Esophagus squamous epithelium (tissue), 5 donors: ENCODE measurements at places on chromosomes 11 and 22. TPM values are rescaled to one million over a fixed set of nuclear protein-coding genes. Genes with fewer than 3 reads are reported as not detected.

DNA sequence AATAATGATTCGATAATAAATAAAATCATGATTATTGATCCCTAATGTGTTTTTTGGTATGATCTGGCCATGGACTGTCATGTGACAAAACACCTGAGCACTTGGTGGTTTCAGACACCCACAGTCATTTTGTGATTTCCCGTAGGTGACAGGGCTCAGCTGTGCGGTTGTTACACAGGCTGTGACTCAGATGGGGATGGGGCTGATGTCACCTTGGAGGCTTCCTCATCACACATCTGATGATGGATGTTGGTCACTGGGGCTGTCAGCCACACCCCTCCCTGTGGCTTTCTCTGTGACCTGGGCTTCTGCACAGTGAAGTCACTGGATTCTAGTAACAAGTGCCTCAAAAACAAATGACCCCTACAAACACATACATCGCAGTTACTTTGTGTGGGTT is 995.1 kb downstream of the BRD1 start:
- no peak for DNase-seq

GRCh38 chr11:74546752-74547151 is 45.6 kb upstream of the POLD3 start:
- no peak for DNase-seq

DNA sequence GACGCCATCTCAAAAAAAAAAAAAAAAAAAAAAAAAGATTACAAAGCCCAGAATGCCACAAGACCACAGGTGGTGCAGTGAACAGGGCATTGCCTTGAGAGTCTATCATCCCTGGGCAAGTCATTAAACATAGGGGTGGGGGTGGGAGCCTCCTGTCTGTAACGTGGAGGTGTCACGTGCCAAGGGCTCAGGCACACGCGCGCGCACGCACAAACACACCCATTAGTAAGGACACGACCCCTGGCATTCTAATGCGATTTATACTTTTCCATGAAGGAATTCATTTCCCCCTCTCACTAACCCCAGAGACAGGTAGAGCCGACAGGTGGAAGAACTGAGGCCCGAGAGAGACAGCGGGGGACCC is 5.8 kb upstream of the GCAT start:
- DNase-seq = no peak

The NRIP3 gene
- 1.3 TPM for total RNA-seq

DNA sequence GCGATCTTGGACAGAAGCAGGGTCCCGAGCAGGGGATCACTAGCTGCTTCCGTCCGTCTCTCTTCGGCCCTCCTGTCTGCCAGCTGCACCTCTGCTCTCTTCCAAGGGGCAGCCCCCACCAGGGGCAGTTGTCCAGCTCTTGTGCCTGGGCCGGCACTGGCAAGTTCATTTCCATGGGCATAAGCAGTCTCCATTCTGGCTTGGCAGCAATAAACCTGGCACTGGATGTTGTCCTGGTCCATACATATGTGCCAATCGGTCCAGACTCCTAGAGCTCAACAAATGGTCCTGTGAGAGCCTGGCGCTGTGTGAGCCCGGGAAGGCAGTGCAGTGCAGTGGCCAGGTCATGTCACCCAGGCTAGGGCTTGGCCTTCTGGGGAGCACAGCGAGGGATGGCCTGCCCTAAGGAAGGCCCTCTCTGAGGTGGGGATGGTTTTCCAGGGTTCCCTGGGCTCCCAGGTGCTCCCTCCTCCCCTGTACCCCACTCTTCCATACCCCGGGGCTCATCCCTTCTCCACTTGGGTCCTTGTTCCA is 60.4 kb downstream of the RPS6KA4 start:
- no peak for DNase-seq

DNA sequence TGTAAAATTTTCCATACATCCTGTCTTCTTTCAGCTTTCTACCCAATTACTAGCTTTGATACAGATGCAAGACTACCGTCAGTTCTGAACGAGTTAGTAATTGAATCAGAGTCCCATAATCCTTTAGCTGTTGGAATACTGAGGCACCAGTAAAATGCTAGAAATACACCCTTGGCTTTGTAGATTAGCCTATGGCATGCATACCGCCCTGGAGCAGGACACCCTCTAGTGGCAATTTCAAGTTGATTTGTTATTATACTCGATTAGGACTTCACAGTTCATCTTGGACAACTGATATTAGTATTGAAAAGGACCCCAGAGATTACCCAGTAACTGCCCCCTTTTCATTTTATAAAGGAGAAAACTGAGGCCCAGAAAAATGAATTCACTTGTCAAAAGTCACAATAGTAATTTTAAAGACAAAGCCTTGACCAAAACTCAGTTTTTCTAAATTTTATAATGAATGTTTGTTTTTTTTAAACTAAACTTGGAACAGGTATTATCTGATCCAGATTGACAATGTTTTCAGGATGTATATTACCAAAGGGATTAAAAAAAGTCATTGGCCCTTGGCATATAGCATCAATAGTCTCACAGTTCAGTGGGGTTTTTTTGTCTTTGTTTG is 72.6 kb downstream of the HIPK3 start:
- no peak for DNase-seq

DNA sequence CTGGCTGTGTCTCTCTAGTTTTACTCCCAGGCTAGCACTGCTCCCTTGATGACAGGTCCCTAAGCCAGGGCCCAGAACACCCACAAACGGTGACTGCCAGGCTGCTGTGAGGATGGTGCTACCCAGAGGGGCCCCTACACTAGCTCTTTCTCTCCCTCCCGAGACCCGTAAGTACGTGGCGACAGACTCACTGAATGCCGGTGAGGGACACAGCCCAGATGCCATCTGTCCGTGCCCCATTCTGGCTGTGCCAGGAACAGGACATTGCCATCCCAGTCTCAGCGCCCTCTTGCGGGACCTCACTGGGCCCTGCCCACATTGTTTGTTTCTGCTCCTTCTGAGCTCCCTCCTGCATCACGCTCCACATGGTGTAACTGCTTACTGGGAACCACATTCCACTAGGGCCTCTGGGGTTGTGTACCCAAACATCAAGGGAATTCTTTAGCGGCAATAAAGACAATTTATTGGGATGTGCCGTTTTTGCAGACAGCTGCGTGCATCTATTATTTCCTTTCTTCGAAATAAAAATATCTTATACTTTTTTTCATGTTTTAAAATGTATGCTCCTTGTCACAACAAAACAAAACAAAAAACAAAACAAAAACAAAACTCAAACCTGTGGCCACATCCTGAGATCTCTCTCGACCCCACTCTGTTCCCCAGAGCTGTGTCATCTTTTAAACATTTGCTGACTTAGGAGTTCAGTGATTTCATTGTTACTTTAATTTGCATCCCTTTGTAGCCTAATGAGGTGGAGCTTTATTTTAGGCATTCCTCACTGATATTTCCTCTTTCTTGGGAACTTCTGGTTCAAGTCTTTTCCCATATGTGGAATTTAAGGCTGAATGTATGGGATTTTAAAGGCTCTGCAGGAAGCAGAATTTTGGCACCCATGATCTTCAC is 4.4 kb upstream of the TPCN2 start:
- no peak for DNase-seq
